Left forelimb (tissue), 1 donor: ENCODE measurements at places on chromosomes 3 and 15.
A peak's percentile ranks its signal among the peaks of the same experiment; 100 is the strongest.

- DNase-seq = no peak
Measured at GRCh38 chr3:55585856-55586255, 98.8 kb upstream of the WNT5A start.

GRCh38 chr3:7875925-7876324 lies 625.7 kb upstream of the LMCD1 start:
- no peak for DNase-seq

- DNase-seq = no peak
Measured at GRCh38 chr15:69219690-69220089, 59.3 kb downstream of the GLCE start.

DNA sequence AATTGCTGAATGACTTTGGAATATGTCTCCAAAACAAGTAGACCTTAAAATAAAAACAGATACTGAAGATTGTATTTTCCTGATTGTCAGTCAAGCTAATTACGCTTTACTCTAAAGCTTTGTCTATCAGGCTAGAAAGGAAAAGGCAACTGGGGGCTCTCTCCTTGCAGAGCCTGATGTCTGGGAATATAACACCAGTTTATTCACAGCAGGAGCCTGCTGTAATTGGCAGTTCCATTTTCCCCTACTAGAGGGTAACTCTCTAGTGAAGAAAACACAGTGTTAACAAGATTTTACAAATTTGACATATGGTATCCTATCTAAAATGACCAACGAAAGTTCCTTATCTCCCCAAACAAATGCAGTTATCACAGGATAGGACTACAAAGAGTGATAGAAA lies 158.8 kb downstream of the PDZRN3 start:
- DNase-seq = no peak

GRCh38 chr3:161081633-161082032 lies 23.5 kb downstream of the B3GALNT1 start:
- no peak for DNase-seq

- no peak for DNase-seq
Measured at GRCh38 chr3:127053979-127054378, 71.1 kb downstream of the PLXNA1 start.

- DNase-seq = no peak
Measured at GRCh38 chr3:29067007-29067406, 213.9 kb upstream of the RBMS3 start.

DNA sequence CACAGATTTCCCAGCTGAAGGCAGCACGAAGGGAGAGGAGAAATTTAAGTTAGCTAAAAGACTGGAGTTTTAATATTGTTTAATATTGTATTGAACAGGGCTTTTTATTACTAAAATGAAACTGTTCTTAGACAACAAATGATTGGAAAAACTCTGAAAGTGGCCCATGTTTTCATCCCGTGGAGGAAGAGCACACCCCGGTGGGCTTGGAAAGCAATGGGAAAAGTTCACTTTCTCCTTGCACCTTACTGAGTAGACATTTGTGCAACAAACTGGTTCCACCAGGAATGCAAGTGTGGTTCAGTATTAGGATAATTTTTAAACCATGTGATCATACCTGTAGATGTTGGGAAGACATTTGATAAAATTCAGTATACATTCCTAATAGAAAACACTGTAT lies 8.2 kb upstream of the ESYT3 start:
- DNase-seq = no peak

GRCh38 chr3:28502397-28502937 lies 153.8 kb upstream of the AZI2 start:
- no peak for DNase-seq

- DNase-seq = no peak
Measured at GRCh38 chr15:92268900-92269299, 124.8 kb upstream of the ST8SIA2 start.

DNA sequence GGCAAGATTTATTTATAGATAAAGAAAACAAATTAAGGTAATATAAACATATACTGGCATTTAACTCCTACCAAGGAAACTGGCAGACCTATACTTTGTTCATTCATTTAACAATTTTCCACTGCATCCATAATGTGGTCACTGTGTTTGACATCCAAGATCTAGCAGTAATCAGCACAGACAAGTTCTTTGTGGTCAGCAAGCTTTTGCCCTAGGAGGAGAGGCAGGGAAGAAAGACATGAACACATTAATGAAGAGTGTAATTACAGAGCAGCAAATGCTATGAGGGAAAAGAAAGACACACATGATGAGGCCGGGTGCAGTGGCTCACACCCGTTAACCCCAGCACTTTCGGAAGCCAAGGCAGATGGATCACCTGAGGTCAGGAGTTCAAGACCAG lies 34.4 kb downstream of the SUCLG2 start:
- DNase-seq = no peak

DNA sequence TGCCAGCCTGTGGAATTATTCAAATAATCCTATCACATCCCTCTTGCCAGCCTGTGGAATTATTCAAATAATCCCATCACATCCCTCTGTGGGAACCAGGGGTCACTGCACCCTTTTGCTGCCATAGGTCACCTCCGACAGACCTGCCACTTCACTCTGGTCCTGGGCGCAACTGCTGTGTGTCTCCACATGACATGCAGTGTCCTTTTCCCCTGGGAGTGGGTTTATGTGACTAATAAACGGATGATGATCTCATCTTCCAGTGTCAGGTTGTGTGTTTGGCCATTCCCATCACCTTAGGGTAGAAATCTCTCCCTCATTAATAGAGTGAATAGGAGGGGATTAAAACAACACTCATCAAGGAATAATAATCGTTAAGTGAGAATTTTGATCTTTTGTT lies 603.6 kb upstream of the NR2F2 start:
- no peak for DNase-seq

GRCh38 chr15:68658641-68659358 lies 80.0 kb downstream of the CORO2B start:
- peak; percentile 34 for DNase-seq

GRCh38 chr15:70802629-70803028 lies 39.3 kb upstream of the UACA start:
- no peak for DNase-seq

GRCh38 chr3:16179771-16180736 lies 5.6 kb downstream of the GALNT15 start:
- peak; percentile 34 for DNase-seq

DNA sequence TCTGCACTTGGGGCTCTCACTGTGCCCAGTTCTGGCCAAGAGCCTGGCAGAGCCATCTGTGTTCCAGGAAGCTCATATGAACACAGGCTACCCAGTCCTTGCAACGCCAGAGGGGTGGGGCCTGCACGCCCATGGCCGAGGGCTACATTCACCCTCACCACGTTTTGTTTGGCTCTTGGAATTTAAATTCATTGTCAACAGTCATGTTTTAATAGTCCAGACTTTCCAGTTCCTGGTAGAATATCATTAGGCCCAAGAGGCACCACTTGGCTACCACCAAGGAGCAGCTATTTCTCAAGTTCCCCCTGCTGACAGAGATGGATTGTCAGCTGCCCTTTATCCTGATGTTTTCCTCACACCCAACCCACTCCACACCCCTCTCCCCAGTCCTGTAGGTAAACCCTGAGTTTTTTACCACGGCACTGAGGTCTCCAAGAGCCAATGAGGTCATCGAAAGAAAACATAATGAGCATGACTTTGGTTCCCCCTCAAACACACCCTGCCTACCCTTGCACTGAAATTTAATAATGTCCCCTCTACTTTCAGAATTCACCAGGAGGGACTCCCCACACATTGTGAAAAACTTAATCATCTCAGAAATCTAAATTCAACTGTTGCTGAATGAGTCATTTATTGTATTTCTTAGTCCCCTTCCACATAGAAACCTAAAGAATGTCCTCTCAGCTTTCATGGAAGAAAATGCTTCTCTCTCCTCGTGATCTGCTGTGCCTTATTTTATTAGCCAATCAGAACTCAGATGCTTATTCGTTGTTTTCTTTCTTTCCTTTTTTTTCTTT lies 125.1 kb downstream of the SHQ1 start:
- DNase-seq = no peak

DNA sequence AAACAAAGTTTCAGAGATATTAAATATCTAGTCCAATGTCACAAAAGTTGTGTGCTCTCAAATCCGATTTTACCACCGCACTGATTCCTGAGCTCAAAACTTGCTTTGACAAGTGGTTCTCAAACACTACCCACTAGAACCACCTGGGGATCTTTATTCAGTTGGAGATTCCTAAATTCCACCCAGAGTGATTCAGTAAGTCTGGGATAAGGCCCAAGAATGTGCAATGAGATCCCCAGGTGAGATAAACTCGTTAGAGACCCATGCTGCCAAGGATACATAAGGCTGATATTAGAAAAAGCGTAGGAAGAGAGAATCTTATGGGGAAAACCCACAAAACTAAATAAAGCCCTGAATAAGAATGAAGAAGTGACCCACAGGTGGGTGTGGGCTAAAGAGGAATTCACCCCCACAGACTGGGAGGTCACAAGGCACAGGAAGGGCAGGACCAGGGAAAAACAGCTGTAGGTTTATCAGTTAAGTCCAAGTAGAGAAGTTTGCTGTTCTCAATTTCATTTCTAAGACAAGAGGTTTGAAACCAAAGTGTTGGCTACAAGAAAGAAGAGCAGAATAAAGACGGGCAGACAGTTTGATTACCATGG lies 11.5 kb upstream of the RPS17 start:
- no peak for DNase-seq

DNA sequence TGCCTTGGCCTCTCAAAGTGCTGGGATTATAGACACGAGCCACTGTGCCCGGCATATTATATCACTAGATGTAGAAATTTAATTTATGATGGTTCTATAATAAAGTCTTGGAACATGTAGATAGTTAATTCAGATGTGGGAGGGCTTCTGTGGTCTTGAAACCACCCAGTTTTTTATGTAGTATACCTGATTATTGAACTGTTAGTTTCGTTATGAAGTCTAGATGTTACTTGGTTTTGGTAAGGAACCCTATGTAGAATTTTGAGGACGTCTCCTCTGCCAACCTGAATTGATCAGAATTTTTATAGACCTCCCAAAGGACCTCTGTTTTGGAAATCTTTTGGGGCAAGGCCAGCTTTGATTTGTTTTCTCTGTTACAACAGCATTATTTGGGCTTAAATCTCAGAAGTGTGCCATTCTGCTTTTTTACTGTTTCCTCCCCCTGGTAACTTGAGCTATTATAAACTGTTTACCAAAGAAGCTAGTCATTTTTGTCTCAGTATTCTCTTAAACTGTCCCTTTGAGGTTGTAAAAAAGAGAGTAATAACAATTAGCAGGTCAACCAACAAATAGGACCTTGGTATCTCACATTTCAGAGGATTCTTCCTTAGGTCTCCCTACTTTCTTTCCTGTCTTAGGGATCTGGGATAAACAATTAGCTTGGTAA lies 20.8 kb downstream of the AKAP13 start:
- DNase-seq = no peak

DNA sequence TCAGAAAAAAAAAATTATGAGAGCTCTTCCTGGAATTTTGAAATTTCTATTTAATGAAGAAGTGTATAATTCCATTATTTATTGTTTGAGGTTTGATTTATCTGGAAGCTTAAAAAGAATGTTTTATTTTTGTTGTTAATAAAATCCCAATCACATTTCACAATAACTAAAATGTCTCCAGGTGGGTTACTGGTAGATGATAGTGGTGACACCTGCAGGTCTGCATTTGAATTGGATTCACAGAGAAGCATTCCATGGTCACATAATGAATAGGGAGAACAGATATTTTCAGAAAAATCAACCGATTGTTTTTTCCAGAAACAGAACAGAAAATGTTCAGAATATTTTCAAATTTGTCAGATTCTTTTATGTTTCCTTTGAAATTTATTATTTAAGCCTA lies 48.3 kb downstream of the ASB7 start:
- DNase-seq = no peak

DNA sequence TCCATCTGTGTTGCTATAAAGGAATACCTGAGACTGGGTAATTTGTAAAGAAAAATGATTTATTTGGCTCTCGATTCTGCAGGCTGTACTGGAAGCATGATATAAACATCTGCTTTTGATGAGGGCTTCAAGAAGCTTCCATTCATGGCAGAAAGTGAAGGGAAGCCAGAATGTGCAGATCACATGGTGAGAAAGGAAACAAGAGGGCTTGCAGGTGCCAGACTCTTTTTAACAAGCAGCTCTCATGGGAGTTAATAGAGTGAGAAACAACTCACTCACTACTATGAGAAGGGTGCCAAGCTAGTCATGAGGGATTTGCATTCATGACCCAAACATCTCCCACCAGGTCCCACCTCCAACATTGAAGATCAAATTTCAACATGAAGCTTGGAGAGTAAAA lies 247.2 kb downstream of the ZIC4 start:
- DNase-seq = no peak

DNA sequence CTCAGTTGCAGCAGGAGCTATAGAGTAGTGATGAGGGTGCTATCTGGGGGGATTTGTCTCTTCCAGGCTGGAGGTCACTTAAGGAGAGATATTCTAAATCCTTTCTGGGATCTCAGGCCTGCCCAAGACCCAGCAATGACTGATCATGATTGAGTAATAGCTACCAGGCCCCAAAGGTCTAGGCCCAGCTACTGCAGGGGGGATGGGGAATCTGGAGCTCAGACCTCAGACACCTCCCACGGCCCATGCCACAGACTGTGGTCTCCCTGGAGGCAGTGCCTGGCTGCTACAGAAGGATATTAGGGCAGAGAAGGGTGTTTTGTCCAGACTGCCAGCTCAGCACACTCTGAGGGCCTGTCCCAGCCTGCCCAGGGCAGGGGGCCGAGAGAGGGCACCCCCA lies 6.9 kb downstream of the SLC38A3 start:
- DNase-seq = no peak

DNA sequence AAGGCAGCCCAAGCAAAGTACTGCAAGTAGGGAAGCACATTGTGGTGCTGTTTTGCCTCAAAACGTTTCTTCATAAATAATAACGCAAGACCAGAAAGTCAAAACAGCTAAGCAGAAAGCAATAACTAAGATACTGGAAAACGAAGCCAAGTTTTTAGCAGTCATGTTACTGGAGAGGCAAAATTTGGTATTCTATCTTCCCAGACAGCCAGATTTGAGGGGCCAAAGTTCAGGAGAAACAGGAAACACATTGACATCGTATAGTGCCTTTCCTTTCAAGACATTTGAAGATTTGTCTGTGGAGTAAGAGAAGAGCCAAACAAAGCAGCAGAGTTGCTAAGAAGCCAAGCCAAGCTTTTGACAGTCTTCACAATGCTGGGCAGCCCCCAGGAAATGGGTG lies 843.6 kb upstream of the NECTIN3 start:
- no peak for DNase-seq

- DNase-seq = no peak
Measured at GRCh38 chr3:156606729-156607128, 51.8 kb upstream of the SSR3 start.

GRCh38 chr3:158095814-158096704 lies 10.2 kb downstream of the SHOX2 start:
- no peak for DNase-seq

DNA sequence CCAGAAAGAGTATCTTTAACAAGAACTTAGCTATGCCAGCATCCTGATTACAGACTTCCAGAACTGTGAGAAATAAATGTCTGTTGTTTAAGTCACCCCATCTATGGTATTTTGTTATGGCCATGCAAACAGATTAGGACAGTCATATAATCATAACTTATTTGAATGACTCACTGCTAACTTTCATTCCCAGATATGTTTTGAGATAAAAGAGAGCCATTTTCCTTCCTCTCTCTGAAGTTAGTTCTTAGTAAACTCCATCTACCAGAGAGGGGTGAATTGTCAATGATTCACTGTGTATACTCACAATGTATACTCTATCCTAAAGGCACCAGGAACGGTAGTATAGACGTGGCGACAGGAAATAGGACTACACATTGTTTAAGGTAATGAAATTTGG lies 179.4 kb upstream of the DPH6 start:
- DNase-seq = no peak

GRCh38 chr15:28962851-28963710 lies 77.3 kb downstream of the APBA2 start:
- no peak for DNase-seq
